NCI-H446 (cell line): ENCODE measurements at places on chromosomes 7 and 10.

DNA sequence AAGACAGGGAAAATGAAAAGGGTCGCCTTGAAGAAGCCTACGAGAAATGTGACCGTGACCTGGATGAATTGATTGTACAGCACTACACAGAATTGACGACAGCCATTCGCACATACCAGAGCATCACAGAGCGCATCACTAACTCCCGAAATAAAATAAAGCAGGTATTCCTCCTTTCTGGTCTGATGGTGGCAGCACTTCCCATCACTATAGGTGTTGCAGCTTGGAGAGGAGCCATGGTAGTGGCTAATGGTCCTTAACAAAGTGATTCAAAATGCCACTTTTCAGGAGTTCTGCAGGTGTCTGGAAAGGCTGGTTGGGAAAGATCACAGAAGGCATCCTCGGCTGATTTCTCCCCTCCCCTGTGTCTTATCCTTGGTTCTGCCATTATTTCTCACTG lies 22.1 kb downstream of the EXOC4 start:
- no peak for DNase-seq

DNA sequence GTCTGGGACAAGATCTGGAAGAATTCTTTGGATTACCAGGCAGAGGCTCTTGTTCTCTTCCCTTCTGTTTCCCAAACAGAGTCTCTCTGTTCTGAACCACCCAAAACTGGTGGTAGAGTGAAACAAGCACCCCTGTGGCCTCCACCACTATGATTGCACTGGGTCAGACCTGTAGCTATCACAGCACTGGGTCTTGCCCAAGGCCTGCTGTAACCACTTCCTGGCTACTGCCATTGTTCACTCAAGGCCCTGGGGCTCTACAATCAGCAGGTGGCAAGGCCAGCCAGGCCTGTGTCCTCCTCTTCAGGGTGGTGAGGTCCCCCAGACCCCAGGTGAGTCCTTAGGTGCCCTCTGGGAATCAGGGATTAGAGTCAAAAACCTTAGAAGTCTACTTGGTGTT lies 4.1 kb upstream of the LRRC17 start:
- no peak for DNase-seq

- DNase-seq, result no peak
Measured at GRCh38 chr7:12540850-12541249, 29.7 kb upstream of the SCIN start.

GRCh38 chr7:107628461-107629064 lies 32.1 kb upstream of the SLC26A4 start:
- DNase-seq, result no peak

DNA sequence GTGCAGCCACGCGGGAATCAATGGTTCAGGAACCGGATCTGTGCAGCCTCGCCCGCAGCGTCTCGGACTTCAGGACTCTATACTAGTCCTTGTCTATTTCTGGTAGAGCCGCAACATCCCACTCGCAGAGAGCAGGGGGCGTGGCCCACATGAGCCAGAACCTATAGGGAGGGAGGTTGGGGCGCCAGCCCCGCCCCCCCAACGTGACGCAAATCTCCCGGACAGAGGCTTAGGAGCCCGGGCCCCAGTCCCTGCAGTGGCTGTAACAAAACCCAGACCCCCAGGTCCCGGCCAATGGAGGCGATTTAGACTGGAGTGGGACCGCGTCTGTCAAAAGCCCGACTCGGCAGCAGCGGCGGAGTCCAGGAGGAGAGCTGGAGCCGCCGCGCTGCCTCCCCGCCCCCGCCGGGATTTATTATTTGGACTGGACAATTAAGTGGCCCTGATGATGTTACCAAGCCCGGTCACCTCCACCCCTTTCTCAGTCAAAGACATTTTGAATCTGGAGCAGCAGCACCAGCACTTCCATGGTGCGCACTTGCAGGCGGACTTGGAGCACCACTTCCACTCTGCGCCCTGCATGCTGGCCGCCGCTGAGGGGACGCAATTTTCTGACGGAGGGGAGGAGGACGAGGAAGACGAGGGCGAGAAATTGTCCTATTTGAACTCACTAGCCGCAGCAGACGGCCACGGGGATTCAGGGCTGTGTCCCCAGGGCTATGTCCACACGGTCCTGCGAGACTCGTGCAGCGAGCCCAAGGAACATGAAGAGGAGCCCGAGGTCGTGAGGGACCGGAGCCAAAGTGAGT lies at the start of gene NKX2-3:
NKX2-3 (plus strand) TSS at position 256 of the 809 bp plus-strand sequence; CDS start at position 446, 190 bp downstream.
- no peak for DNase-seq

- DNase-seq, result no peak
Measured at GRCh38 chr7:99024066-99024465, 119.8 kb downstream of the SMURF1 start.

DNA sequence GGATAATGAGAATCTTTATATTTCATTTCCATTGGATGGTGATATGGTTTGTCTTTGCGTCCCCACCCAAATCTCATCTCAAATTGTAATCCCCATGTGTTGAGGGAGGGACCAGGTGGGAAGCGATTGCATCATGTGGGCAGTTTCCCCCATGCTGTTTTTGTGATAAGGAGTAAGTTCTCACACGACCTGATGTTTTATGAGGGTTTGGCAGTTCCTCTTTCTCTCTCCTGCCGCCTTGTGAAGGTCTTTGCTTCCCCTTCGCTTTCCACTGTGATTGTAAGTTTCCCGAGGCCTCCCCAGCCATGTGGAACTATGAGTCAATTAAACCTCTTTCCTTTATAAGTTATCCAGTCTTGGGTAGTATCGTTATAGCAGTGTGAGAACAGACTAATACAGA lies 59.4 kb downstream of the MTPN start:
- no peak for DNase-seq

GRCh38 chr7:5689118-5689517 lies 92.3 kb downstream of the RNF216 start:
- DNase-seq, result no peak

DNA sequence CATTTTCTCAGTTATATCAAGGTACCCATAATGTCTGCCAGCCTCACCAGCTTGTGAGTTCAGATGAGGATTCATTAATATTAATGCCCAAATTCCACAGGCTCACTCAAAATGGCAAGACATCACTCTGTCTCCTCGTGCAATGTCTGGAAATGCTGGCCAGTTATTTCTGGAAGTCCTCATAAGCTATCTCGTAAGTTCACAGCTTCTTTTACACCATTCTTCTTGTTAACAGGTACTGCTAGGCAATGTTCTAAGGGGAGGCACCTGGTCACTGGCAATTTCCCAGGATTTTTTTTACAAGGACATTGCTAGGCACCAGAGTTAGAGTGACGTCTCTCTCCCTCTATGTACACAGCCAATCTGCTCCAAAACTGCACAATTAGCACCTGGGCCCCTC lies 80.2 kb upstream of the SEMA3C start:
- peak; percentile 9 for DNase-seq

- no peak for DNase-seq
Measured at GRCh38 chr10:103367379-103367781, 396 bp upstream of the TAF5 start.

DNA sequence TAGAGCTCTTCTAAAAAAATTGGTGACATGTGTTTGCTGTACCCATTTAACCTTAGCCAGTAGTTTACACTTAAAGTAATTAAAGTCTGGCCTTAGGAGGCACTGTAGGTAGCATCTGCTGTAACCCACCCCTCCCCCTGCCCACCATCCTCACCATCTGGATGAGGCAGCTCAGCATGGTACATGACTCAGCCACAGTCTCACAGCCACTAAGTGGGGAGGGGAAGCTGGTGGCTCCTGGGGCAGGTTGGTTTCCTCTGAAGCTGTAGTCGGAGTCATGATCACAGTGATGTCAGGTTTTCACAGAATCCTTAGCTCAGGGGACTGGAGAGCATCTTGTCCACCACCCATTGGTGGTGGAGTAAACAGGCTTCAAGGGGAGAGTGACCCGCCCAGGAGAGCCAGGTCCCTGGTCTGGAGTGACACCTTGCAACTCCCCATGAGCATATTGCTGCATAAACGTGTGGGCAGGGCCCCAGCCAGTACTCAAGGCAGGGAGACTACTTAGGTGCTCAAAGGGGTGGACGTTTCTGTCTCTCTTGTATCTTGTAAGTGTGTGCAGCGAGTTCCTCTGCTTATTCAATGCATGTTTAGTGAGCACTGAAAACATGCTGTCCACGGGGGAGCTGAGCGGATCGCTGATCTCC lies 125.9 kb downstream of the GRK5 start:
- no peak for DNase-seq

- no peak for DNase-seq
Measured at GRCh38 chr10:8144496-8144895, 90.0 kb downstream of the GATA3 start.

- DNase-seq, result no peak
Measured at GRCh38 chr10:35336921-35337823, 863 bp downstream of the CCNY start.

GRCh38 chr7:87187120-87187519 lies 32.4 kb downstream of the TMEM243 start:
- DNase-seq, result no peak

- DNase-seq, result no peak
Measured at GRCh38 chr7:22688084-22688483, 38.9 kb upstream of the IL6 start.

DNA sequence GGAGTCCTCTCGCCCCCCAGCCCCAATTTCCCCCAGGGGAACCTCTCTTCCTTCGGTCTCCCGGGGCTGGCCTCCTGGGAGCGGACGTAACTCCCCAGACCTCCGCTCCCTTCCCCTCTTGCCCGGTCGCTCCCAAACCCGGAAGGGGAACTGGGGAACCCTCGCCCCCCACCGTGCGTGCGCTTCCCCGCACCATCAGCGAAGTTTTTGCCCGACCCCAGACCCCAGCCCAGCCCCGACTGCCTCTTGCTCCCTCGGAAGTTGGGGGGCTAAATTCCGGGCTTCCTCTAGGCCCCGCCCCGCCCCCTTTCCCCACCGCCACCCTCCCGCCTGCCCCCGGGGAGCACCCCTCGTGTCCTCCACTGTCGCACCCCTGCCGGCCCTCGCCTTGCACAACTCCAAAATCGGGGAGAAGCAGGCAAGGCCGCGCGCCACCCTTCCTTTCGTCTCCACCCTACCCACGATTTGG lies 436 bp downstream of the GNB2 start:
- no peak for DNase-seq

- no peak for DNase-seq
Measured at GRCh38 chr7:155809947-155810769, 2.1 kb downstream of the SHH start.

GRCh38 chr7:94748376-94748775 lies 92.4 kb upstream of the SGCE start:
- no peak for DNase-seq

- no peak for DNase-seq
Measured at GRCh38 chr7:47502240-47502877, 79.6 kb downstream of the TNS3 start.

DNA sequence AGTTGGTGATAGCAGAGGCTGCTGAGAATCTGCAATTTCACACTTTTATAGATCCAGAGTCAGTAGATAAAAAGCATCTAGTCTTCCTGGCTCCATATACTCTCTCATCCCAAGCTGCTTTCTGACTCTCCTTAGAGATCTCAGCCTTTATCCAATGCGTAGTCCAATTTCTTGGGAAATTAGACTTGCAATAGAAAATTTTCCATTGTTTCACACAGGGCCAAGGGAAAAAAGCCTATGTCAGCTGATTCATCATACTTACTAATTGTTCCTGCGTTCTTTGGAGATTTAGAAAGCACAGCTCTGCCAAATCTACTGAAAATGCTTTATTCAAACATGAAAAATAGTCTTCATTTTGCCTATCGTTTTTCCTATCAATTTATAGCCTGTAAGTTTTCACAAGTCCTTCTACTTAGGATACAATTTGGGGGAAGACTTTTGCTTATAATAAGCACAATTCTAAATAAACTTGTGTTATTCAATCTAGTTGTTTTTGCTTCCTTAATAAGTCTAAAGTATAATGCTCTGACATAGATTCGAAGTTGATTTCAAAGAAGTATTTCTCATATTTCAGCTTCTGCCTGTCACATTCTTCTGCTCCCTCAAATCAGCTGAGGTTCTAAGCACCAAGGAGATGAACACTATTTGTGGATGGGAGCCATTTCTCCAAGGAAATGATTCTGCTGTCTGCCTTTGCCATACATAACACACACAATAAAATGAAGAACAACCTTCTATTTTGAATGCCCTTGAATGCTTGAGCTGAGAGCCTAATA lies 165.4 kb downstream of the ADAM12 start:
- DNase-seq, result no peak

DNA sequence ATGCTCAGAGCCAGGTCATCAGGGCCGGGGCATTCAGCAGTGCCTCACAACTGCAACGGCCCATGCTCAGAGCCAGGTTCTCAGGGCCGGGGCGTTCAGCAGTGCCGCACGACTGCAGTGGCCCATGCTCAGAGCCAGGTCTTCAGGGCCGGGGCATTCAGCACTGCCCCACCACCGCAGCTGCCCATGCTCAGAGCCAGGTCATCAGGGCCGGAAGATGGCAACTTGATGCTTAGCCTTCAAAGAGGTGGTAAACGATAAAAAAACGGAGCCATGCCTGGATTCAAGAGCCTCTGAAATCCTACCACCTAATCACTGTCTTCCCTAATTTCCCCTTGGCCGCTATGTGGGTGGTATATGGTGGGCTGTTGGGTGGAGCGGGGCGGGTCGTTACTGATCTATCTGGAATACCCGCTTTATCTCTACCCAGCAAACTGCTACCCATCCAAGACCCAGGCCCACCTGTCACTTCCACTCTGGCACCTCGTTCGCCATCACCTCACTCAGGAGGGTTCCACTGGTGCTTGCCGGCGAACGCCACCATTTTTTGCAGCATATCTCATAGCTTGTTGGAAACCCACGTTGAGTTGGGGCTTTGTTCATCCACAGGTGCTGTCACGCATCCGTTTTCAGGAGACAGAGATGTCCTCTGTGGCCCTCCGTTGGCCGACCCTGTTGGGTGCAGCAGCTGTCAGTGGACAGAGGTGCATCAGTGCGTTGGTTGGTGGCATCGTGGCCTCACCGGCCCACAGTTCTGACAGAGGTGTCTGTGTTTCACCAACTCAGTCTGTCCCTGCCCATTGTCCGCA lies 221.1 kb downstream of the EBF3 start:
- DNase-seq, result no peak

GRCh38 chr10:131089150-131089549 lies 222.4 kb downstream of the TCERG1L start:
- no peak for DNase-seq

GRCh38 chr10:118264838-118265470 lies 77.2 kb downstream of the FAM204A start:
- DNase-seq, result no peak

GRCh38 chr7:28587211-28587610 lies 174.9 kb downstream of the CREB5 start:
- no peak for DNase-seq
